ENCODE measurements at places on chromosomes 7 and 10.

DNA sequence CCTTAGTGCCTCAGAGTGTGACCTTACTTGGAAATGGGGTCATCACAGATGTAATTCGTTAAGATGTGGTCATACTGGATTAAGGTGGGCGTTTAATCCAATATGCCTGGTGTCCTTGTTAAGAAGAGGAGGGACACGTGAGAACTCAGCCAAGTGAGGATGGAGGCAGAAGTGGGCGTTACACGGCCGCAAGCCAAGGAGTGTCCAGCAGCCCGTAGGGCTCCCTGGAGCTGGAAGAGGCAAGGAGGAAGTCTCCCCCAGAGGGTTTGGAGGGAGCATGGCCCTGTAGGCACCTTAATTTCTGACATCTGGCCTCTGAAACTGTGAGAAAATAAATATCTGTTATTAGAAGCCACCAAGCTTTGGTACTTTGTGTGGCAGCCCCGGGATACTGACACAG, 21.3 kb downstream of the DOCK1 start:
- DNase-seq = no peak

DNA sequence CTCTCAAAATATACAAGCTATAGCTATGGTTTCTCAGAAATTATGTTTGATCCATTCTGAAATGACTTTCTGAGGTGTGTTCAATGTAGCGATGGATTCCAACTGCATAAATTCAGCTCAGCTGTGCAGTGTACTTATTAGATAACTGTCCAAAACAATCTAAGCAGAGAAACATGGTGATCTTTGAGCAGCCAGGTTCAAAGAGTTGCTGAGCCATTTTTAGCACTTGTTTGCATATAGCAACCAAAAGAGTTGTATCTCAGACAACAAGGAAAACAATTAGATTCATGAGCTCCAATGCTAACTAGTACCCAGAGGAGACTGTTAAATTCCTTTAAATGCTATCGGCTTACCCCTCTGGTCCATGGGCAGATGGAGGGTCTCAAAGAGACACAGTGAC, 15.9 kb upstream of the KCNIP2 start:
- no peak for DNase-seq

DNA sequence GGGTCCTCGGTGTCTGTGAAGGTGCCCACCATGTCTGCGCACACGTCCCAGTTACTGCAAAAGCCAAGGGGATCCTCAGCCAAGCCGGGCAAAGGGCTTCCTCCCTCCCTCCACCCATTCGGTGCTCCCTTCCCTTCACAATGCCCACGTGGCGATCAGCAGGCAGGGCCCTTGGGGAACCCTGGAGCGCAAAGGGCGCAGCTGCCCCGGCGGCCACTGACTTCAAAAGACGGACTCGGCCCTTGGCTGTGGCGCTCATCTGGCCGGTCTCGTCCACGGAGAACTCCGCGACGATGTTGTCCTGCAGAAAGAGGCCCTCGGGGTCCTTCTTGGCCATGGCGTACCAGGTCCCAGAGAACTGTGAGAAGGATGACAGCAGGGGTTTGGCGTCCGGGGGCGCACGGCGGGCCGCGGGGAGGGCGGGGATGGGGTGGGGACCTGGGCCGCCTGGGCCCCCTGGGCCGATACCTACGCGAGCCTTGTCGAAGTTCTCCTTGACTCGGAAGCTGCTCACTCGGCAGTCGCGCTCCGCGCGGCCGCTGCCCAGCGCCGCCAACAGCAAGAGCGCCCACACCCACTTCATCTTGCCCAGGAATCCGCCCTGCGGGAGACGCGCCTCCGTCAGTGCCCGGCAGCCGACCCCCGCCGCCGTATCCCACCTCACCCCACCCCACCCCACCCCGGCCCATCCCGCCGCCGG, 439 bp downstream of the RBP4 start:
- no peak for DNase-seq

DNA sequence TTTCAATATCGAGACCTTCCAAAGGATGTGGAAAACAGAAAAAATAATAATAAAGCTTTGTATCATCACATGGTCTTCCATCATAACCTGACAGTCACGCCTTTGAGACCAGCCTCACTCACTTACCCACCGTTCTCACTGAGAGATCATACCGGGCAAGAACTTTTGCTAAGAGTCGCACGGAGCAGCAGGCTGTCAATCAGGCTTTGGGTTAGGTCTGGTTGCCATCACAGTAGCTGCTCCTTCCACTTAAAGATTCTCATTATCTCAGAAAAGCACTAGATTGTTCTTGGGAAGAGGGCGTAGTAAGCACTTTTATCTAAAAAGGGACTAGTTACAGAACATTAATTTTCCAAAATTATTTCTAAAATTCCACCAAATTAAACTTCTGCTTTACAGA, 2.0 kb downstream of the RELN start:
- no peak for DNase-seq

- DNase-seq = no peak
Observed at GRCh38 chr7:97859606-97860204, 12.5 kb downstream of the ASNS start.

DNA sequence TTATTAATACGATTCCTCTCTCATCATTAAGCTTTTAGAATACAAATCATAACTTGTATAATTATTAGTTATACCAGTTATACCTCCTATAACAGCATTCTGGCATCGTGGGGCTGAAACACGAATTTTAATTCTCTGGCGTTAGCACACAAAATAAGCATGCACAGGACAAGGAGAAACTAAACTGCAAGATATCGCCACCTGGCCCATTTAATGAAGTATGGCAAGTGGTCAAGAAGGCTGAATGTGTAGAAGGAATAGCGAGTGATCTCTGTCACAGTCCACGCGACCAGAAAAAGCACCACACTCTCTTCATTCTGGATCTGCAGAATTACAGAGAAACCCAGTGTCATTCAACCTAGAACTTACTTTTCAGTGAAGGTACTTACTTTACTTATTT, 18.1 kb downstream of the HACD1 start:
- DNase-seq = peak; percentile 15

DNA sequence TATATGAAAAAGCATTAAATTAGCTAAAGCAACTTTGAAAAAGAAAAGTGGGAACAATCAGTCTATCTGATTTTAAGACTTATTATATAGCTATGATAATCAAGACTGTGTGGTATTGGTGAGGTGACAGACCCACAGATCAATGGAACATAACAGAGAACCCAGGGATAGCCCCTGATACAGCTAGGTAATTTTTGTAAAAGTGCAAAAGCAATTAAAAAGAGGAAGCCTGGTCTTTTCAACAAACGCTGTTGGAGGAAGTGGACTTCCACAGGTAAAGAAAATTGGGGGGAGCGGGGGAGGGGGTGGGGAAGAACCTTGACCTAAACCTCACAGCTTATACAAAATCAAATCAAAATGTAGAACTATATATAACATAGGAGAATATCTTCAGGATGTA, 45.4 kb downstream of the GNA12 start:
- no peak for DNase-seq

GRCh38 chr7:17150018-17150417, 148.4 kb upstream of the AHR start:
- DNase-seq = no peak

GRCh38 chr10:113982769-113983168, 60.9 kb upstream of the ADRB1 start:
- no peak for DNase-seq

GRCh38 chr10:77946084-77946483, 19.5 kb upstream of the DLG5 start:
- DNase-seq = no peak

- DNase-seq = no peak
Observed at GRCh38 chr7:157004521-157005455, 5.7 kb downstream of the MNX1 start.

- DNase-seq = no peak
Observed at GRCh38 chr10:119189811-119190282, 11.2 kb upstream of the PRDX3 start.

DNA sequence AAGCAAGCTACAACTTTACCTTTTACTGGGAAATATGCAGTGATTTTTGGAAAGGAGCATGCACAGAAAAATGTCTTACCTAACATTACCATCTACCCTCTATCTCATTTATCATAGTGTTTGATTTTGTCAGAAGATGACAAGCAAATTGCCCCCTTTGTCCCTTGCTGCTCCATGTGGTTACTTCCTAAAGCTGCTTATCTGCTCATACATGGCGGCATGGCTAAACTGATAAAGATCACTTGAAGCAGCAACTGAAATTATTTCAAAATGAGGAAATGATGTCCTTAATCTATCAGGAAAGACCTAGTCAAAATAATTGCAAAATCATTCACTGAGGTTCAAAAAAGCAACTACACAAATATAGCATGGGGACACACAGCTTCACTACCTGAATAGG, 1198.5 kb upstream of the SORCS1 start:
- no peak for DNase-seq

DNA sequence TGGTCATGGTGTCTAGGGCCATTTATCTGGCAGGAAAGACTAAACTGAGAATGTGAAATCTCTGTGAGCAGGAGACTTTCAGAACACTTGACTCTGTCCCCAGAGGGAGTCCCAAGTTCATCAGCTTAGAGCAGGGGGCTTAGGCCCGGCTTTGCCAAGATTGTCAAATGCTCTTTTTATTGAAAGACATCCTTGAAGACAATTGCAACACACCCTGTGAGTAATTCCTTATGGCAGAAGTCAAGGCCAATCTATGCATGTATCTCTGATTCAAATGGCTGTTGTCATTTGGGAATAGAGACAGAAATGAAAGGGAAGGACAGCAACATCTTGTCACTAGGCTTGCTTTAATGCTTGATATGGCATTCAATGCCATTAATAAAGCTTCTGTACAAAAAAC, 33.7 kb downstream of the BAMBI start:
- DNase-seq = no peak

DNA sequence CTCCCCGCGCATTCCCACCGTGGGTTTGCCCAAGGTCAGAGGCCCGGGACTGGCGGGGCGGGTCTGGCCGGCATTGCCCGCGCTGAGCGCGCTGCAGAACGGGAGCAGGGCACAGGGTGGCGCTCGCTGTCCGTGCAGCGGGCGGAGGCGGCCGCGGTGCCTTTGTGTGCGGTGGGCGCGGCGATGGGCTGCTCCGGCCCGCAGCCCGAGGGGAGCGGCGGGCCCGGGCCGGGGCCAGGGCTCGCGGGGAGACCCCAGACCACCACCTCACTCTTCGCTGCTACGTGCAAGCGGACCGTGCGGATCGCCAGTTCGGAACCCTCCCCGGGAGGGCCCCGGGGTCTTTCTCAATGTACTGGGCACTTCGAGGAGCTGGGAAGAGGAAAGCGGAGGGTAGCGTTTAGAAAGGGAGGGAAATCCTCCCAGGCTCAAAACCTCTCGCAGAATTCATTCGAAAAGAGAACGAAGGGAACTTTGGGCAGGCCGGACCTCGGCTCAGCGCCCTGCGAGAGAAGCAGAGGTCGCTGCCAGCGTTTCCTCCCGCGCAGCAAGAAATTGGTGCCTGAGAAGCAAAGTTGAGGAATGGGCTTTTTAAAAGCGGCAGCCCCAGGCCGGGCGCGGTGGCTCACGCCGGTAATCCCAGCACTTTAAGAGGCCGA, 8.5 kb downstream of the SP8 start:
- no peak for DNase-seq

GRCh38 chr7:21407796-21408480, 19.9 kb upstream of the SP4 start:
- no peak for DNase-seq

DNA sequence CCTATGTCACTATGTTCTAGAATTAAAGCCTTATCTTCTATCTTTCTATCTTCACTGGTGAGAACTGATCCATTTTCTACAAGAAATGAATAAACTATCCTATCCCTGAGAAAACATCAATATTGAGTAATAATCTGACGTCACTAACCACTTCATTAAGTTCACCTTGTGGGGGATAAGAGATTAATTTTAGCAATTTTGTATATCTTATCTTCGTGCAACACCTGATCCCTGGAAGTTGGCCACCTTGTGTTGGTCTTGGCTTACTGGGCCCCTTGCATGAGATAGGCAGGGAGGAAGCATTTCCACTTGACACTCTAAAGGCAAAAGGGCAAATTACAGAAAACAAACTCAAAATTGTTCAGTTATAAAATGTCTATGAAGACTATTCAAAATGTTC, 20.1 kb upstream of the OR6B1 start:
- no peak for DNase-seq

- no peak for DNase-seq
Observed at GRCh38 chr7:103988468-103989199, 824 bp downstream of the RELN start.

DNA sequence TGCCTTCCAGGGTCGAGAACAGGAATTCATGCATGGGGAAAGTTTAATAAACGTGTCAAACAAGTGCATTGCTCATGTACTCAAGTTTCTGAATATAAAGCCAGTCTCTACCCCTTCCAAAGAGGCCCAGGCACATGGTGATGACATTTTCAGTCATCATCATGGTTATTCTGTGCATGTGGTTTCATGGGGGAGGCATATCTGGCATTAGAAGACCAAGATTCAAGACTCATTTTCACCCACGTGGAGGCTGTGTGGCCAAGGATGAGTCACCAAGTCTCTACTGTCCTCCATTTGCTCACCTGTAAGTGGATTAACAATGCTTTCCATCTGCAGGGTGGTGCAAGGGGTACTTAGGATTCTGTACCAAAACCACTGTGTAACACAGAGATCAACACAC, 34.0 kb upstream of the CNPY1 start:
- DNase-seq = no peak

GRCh38 chr7:130912862-130913638, 179.0 kb upstream of the KLF14 start:
- DNase-seq = peak; percentile 87

DNA sequence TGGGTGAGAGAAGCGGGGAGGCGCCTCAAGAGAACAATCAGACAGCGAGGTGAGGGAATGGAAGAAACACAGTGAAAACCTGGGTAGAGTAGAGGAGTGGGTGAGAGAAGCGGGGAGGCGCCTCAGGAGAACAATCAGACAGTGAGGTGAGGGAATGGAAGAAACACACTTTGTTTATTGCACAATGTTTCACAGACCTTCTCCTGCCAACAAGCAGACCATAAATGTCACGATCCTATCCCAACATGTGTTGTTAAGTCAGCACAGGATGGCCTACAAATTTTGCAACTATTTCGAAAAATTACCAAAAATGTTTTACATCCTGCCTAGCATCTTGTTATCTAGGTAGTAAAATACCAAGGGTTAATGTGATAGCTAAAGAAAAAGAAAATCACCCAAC, 115.3 kb downstream of the JAZF1 start:
- no peak for DNase-seq

DNA sequence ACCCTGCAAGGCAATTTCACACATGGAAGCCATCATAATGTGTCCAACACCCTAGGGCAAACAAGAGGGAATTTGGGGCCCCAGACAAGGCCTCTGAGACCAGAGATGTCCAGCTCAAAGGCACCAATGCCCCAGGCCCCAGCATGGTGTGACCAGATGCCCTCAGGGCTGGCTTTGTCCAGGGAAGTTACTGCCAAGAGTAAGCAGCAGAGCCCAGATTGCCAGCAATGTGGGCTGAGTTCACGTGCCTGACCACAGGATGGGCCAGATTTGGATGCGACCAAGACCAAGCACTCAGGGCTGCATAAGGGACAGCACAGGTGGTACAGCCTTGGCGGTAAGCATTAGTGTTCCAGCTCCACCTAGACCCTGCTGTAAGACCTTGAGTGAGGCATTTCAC, 12.7 kb downstream of the MYOF start:
- no peak for DNase-seq

DNA sequence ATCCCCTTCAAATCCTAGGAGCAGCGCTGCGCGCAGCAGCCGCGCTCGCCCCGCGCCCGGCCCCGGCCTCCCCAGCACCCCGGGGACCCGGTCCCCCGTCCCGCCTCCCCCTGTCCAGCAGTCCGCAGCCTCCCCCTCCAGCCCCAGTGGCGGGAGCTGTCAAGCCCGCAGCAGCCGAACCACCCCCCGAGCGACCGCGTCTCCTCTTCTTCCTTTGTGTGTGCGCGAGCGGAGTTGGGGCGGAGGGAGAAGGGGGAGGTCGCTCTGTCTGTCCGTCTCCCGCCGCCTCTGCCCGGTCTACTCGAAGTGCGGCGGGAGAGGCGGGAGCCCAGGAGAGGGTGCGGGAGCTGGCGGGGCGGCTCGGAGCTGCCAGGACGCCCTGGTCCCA, 375 bp upstream of the CHN2 start:
- peak; percentile 19 for DNase-seq

Measured in CD4-positive, alpha-beta T cell treated with Interferon alpha-2 for 1 hour (primary cell).